ENCODE measurements at places on chromosomes 5 and 9.

DNA sequence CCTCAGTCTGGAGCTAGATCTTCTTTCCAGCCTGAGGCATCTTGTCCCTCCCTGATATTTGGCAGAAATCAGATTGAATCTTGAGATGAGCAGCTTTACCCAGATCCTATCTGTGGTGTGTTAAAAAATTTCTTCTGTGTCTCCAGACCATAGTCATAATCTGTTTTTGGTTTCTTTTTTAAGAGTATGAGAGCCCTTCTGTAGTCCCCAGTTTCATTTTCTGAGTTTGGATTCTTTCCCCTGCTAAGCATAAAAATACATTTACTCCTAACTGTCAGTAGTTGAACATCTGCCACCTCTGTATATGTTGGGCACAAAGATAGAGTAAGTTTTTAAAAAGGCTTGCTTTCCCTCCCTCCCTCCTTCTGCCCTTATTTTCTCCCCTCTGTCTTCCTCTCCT lies 137.7 kb downstream of the CNTLN start:
- DNase-seq = no peak

GRCh38 chr5:38468202-38468673 lies 88.2 kb downstream of the LIFR start:
- DNase-seq = no peak

DNA sequence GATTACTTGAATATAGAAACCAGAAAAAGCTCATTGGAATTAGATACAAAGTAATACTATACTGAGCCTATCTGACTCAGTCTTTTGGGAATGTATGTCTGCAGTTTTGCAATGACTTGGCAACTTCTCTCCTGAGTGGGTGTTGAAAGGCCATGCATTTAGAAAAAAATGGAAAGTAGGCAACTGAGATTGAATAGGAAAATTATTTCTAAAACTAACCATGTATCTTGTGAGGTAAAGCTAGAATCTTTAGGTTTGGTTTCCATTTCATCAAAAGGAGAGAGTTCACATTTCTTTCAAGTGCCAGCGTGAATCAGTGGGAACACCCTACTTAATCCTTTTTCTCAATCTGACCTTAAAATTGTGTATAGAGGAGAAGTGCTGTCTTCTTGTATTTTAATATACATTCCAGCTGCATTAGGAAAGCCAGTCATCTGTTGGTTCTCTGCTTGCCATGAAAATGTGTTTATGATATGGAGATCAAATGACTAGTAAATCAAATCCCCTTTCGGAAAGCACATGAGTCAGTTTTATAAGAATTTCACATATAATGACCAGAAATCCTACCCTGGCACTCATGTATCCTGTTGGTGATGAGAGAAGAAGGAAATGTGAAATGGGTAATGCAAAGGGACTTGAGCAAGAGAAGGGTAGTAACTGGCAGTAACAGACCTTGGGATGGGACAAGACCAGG lies 30.4 kb downstream of the NFX1 start:
- no peak for DNase-seq

- no peak for DNase-seq
These were observed 106.0 kb downstream of the CAAP1 start for GRCh38 chr9:26786564-26786963.

GRCh38 chr9:32837551-32838058 lies 54.3 kb downstream of the TMEM215 start:
- DNase-seq = no peak

DNA sequence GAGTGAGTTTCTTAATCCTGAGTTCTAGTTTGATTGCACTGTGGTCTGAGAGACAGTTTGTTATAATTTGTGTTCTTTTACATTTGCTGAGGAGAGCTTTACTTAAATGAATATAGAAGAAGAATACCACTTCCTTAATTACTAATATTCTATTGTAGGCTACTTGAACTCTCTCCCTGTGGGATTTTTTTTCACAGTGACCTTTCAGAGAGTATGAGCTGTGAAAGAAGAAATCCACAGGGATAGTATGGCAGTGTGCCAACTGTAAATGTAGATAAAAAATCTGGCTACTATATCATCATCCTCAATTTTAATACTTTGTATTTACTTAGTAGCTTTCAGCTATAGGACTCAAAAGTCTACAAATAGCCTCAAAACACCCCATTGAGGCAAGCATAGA lies 67.3 kb downstream of the COMMD10 start:
- DNase-seq = no peak

GRCh38 chr5:78887384-78888118 lies 97.6 kb downstream of the ARSB start:
- no peak for DNase-seq

GRCh38 chr9:120891245-120891883 lies 14.4 kb upstream of the PHF19 start:
- peak; percentile 30 for DNase-seq

- DNase-seq = no peak
These were observed 30.3 kb upstream of the IL17B start for GRCh38 chr5:149409268-149409948.

Data from DMS153 (cell line).